ENCODE measurements at places on chromosomes 4 and X.
A peak's percentile ranks its signal among the peaks of the same experiment; 100 is the strongest.

- peak; percentile 42 for DNase-seq
These were observed 152.5 kb upstream of the STX18 start for GRCh38 chr4:4694296-4694772.

GRCh38 chr4:55820279-55820678, 689 bp downstream of the EXOC1L start:
- no peak for DNase-seq

DNA sequence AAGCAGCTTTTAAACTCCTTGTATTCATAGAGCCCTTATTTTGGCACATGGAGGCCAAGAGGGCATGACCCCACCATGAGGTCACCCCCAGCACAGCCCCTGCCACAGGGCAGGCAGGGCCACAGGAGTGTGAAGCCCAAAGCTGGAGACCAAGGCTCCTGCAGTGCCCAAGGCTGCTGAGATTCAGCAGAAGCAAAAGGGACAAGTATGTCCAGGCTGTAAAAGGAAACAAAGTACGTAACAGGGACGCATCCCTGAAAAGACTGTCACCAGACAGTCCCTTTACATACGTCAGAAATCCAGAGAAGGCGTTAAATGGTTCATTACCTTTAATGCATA, 18.9 kb downstream of the GAK start:
- DNase-seq = peak; percentile 48

DNA sequence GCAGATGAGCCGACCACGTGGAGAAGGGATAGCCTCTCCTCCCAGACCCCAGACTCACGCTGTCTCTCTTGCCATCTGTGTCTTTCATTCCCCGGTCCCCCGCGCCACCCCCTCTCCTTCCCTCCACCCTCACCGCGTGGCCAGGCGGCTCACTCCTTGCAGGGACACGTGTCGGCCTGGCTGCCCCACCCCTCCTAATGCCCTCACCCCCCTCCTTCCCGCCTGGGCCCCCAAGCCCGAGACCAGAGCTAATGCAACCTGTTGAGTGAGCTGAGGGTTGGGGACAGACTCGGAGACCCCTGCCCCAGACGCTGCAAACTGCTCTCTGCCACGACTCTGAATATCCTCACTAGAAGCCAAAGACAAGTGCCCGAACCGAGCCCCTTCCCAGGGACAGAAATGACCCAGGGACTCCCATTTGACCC, 1.8 kb downstream of the SLC38A5 start:
- peak; percentile 41 for DNase-seq

DNA sequence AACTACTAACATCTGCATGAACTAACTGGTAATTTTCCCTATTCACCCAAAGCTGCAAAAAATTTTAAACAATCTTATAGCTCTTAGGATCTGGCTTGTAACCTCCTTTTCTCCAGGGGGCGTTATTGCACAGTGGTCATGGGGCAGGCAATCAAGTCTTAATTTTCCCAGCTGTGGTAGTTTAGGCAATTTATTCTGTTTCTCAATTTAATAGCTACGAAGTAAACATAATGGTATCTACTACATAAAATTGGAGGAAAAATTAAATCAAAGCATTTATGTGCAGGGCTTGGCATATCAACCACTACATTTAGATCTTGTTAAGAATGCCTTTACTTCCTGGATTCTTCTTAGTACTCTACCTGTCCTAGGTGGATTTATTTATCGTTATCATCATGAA, 137.4 kb upstream of the GUCY1A1 start:
- peak; percentile 34 for DNase-seq

DNA sequence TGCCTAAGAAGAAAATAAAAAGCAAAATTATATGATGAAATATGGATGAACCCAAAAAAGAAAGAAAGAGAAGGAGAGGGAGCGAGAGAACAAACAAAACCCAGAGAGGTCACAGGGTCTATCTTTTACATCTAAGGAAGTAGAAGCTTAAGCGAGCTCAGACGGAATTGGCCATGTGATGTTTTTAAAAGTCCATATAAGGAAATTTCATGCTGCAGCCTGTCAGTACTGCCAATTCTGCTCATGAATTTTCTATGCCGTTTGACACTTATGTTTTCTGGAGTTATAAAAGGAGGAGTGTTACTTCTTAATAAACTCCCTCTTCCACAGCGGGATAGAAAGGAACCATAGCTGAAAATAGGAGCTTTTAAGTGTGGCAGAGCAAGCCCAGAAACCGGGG, 32.9 kb upstream of the DCX start:
- DNase-seq = peak; percentile 25

- peak; percentile 6 for DNase-seq
These were observed 430.3 kb downstream of the SPRY1 start for GRCh38 chr4:123826896-123827295.

DNA sequence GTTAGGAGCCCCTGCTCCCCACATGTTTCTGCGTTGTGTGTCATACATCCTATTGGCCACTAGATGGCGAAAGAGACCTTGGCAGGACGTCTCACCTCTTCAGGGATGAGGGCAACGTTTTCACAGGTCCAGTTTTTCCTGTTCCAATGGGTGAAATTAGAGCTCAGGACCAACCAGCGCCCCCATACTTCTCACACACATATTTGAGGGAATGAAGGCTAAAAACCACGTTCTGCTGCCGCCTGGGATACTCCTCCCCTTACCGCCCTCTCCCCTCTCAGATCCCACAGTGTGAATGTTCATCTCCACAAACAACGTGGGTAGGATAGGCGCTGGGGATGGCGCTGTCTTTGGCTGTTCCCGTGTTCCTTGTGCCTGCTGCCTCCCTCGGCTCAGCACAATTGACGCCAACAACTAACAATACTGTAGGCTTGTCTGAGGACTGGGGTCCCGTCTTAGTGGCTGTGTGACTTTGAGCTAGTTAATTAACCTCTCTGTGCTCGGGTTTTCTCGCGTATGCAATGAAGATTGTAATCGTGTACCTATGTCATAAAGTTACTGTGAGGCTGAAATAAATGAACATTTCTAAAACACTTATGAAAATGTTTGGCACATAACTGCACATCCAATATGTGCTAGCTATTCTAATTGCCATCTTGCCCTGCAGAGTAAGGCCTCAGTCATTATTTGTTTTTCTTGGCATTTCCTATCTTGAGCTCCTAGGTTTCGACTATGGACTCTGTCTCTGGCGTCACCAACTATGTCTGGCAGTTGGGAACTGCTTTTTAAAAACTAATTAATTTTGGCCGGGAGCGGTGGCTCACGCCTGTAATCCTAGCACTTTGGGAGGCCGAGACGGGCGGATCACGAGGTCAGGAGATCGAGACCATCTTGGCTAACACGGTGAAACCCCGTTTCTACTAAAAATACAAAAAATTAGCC, 181.3 kb upstream of the STK26 start:
- peak; percentile 84 for DNase-seq

DNA sequence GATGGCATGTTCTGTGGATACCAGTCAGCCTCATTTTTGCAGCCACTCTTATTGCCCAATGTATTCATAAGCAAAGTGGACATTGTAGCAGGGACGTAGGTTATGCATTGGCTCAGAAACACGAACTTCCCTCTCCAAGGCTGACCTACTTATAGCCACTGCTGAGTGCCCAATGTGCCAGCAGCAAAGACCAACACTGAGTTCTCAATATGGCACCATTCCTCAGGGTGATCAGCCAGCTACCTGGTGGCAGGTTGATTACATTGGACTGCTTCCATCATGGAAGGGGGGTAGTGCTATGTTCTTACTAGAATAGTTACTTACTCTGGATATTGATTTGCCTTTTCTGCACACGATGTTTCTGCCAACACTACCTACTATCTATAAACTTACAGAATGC, 306.9 kb downstream of the KCNIP4 start:
- DNase-seq = no peak

DNA sequence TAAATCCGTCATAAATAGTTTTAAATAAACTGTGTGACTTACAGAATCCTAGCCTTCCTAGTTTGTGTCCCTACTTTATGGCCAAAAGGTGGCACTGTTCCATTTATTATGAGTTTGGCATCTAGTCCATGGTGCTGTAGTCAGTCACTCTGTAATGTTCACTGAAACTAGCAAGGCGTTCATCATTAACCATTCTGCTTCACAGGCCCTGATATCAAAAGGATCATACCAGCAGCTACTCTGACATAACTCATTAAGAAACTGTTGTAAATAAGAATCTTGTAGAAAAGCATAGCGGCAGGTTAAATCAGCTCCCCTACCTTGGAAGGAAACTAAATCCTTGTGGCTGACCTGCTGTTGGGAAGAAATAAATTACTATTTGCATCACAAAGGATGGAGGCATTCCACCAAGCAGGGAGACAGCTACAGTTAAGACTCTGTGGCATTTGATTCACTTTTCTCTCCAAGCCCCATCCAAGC, 919.6 kb upstream of the DIAPH2 start:
- DNase-seq = peak; percentile 75

DNA sequence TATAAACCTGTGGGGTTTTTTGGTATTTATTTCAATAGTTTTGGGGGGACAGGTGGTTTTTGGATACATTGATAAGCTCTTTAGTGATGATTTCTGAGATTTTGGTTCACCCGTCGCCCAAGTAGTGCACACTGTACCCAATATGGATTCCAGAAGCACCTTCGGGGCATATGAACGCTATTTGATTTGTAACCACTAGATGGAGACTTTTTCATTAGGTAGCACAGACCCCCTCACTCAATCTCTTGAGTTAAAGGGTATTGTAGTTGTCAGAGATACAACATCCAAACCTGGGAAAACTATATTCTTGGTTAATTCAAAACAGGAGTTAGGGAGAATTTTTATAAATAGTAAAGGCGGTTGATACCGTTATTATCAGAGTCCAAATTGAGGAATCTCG, 79.8 kb downstream of the SPANXN3 start:
- DNase-seq = peak; percentile 69

GRCh38 chr4:147325571-147325981, 155.3 kb upstream of the EDNRA start:
- no peak for DNase-seq

DNA sequence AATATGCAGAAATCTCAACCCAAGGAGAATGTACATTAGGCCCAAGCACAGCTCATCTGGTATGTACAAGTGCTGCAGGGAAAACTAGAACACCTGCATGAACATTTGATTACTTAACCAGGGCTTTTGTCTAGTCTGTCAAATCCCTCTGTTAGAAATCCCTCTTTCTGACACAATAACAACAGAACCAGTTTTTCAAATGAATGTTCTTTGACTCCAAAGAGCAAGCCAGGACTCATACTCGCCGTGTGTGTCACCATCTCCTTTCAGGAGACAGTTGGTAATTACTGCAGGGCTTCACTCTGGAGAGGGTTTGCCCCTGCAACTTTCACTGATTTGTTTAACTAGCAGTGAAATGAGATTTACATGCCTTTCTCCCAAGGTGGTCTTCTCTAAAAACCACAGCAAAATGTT, 143.0 kb upstream of the FAM241A start:
- DNase-seq = no peak

DNA sequence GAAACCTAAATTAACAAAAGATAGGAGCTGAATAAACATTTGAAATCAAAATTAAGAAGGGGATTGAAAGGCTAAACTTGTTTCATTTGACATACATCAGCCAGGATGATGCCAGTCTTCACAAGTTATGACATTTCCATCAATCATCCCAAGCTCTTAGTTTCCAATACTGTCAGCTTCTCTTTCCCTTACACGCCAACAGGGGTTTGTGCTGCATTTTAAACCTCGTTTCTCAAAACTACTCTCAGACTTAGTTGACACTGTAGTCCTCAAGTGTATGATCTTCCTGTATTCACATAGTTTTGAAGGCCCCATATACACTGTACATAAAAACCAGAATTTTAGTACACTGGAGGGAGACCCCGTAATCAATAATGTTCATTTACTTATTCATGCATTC, 840 bp upstream of the P2RY10 start:
- DNase-seq = no peak

DNA sequence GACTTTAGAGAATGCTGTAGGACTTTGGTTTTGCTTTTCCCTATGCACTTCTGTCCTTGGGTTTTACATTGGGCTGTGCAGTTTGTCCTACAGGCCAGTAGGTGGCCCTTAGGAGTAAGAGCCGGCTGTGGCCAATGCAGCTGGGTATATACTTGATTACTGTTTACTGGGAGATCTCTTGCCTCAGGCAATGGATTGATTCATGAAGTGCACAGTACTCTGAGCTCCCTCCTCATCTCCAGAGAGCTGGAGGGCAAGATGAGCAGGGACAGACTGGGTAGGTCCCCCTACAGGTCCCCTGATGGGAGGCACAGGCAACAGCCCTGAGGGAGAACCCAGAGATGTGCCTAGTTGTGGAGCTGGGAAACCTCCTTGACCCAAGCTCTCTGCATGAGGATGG, 103.8 kb upstream of the QRFPR start:
- peak; percentile 72 for DNase-seq

GRCh38 chr4:116343809-116344208, 741.6 kb downstream of the TRAM1L1 start:
- DNase-seq = no peak

- DNase-seq = no peak
These were observed 100.1 kb downstream of the CRLF2 start for GRCh38 chrX:1112321-1112720.

GRCh38 chr4:6999172-7000086, 43.7 kb upstream of the TADA2B start:
- no peak for DNase-seq

- DNase-seq = no peak
These were observed 930.7 kb downstream of the CCSER1 start for GRCh38 chr4:91057871-91058270.

GRCh38 chr4:53169695-53170617, 195.9 kb downstream of the SCFD2 start:
- DNase-seq = no peak
